ENCODE measurements at places on chromosomes 16 and 17.

DNA sequence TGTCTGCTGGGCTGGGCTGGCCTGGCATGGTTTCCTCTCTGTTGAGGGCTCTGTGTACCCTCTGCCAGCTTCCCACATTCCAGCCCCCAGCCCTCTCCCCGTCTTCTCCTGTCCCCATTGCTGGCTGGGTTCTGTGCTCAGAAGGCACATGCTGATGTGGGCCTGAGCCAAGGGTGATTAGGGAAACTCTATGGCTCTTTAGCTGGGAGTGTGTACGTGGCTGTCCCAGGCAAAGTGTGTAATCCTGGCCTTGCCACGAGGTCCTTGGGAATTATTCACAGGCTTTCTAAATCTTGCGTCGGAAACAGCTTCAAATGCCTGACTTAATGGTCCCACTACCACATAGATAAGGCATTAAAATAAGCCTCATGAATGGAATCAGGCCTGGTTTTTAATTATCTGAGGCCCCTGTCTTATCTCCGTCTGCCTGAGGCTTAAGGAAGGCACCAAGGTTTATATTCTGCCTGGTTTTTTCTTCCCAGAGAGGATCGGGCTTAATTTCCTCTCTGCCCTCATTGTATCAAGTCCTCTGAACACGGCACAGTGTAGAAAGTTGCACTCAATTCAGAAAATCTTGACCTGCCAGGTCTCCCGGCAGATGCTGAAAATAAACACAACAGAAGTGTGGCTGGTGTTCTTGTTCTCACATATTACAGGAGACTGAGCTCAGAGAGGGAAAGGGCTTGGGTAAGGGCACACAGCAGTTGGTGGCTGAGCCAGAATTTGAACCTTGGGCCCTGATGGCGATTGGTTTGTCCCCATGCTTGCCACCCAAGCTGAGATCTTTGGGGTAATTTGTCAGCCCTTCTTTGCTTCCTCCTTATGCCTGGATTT, 52.9 kb upstream of the LGALS9 start:
- DNase-seq = no peak

DNA sequence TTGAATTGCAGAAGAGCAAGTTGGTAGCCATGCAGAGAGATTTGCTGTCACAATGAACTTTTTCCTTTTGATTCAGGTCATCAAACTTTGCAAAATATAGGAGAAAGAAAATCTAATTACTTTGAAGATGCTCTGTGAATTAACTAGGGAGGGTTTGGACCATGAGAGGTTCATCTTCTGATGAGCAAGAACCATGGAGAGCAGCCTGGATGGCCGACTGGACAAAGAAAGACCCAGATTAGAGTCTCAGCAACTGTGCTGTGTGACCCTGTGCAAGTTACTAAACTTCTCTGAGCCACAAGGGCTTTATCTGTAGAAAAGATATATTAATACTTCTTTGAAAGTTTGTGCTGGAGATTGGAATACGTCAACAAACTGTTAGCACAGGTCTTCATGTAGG, 122.6 kb upstream of the ADAMTS18 start:
- DNase-seq = no peak

- no peak for DNase-seq
Observed at GRCh38 chr16:75065149-75065505, 51.5 kb downstream of the LDHD start.

DNA sequence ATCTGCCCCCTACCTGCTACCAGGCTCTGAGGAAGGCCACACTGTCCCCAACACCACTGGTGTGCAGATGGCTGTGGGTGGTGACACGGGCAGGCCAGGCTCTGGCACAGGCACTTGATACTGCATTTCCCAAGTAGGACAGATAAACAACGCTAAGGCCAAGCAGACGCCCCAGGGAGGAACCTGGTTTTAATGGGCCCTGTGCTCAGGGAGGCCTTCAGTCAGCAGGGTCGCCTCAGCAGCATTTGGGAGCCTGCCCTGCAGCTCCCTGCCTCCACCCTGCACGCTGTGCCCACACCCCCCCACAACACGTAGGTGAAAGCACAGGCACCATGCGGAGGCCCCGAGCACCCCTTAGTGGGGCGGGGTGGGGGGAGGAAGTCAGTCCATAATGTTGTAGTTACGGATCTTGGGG, 3.3 kb upstream of the FASN start:
- DNase-seq = no peak

DNA sequence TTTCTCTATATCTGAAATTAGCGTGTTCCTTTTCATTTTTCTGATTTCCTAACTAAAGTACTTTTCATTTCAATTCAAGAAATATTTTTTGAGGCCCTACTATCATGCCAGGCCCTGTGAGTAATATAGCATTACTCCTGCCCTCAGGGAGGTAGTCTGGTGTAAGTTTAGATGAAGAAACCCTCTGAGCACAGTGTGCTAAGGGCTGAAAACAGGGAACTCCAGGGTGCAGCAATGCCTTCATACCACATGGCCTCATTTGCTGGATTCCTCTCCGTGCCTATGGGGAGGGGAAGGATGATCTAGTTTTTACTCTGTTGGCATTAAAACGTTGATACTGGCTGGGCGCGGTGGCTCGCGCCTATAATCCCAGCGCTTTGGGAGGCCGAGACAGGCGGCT, 4.7 kb downstream of the COQ9 start:
- DNase-seq = no peak

DNA sequence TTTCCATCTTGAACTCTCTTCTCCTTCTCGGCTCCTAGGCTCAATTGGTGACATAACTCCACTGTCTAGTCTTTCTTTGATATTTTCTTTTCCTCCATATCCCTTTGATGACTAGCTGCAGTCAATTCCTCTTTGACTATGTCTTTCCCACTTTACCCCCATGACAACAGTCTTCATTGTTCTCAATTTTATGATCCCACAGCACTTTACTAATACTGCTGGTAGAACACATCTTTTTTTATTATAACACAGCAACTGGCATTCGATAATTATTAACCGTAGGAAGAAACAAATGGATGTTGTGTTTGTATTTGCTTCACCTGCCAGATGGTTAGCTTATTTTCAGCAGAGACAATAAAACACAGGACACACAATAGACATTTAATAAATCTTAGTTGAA, 1.3 kb downstream of the KRTAP3-3 start:
- no peak for DNase-seq

GRCh38 chr16:16096121-16096857, 127.0 kb downstream of the ABCC6 start:
- no peak for DNase-seq

- DNase-seq = no peak
Observed at GRCh38 chr16:19284207-19284606, 1.3 kb upstream of the CLEC19A start.

DNA sequence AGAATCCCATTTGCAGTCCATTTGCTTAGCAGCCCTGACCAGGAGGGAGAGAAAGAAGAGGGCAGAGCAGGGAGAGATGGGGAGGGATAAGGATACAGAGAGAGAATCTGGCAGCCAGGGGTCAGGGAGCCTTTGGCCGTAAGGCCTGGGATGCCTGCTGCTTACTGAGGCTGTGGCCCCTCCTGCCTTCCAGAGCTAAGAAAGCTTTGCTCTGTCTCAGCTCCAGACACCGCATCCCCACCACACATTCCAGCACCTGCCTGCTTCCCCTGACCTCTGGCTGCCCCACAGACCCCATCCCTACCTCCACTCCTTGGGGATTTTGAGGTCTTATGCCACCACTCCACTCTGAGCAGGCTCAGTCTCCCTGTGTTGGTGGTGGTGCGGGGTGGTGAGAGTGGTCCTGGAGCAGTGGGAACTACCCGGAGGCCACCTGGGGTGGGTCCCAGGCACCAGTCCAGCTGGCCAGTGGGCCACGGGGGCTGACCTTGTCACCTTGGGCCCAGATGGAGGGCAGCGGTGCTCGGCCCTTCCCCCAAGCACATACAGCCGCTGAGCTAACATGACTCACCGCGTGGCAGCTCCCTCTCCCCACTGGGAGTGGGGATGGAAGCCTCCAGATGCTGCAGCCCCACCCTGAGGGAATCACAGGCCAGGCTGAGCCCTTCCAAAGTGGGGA, 58.3 kb downstream of the RAI1 start:
- no peak for DNase-seq

DNA sequence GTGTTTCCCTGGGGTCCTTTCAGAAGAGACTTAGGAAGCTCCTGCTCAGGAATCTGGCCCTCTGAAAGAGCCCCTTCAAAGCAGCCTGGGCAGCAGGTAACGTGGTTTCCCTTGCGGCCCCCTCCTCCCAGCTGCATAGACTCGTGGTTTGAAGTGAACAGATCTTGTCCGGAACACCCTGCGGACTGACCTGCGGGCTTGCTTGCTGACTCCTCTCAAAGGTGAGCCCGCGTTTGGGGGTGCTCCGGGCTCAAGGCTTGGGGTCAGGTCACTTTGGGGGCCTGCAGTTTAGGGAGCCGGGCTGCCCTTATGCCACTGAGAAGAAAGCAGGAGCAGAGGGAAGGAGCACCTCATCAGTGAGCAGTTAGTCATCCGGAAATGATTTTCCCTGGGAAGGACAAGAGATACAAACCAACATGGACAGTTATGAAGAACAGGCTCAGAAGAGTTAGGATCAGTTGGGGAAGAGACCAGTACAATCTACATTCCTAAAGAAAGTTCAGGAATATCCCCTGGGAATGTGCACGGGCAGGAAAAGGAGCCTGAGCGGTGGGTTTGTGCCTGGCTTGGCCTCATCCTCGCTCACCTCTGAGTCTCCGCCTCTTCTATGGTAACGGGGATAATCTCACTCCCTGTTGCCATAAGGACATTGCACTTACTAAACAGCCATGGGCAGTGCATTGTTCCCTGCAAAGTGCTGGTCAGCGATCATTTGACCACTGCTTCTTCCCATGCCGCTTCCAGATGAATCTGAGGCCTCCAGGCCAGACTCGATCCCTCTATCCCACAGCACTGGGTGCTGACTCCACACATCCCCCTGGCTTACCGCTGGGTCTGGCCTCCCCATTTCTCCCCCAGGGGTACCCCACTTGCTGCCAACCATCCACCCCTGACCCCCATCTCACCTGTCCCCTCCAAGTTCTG, 10.0 kb downstream of the LDHD start:
- no peak for DNase-seq

- no peak for DNase-seq
Observed at GRCh38 chr16:66254751-66255150, 111.7 kb upstream of the CDH5 start.

DNA sequence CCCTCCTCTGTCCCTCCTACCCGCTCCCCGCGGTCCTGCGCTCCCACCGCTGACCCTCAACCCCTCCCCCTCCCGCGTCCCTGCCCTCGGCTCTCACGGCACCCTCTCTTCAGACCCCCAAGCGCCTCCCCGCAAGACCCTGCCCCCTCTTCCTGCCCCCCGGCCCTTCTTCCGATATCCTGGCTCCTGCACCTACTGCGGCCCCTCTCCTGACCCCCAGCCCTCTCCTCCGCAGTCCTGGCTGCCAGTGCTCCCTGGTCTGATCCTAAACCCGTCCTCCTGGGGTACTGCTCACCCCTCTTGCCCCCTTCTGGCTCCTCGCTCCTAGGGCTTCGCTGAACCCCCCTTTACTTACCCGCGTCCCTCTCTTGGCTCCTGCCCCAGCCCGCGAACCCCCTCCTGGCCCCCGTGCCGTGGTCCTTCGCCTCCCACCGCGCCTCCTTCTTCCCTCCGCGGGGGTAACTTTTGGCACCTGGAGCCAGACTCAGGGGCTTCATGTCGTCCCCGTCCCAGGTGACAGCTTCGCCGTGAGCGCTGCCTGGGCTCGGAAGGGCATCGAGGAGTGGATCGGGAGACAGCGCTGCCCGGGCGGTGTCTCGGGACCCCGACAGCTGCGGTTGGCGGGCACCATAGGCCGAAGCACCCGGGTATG, 839 bp downstream of the NKD1 start:
- no peak for DNase-seq

- no peak for DNase-seq
Observed at GRCh38 chr17:76471498-76472257, 4.3 kb downstream of the AANAT start.

DNA sequence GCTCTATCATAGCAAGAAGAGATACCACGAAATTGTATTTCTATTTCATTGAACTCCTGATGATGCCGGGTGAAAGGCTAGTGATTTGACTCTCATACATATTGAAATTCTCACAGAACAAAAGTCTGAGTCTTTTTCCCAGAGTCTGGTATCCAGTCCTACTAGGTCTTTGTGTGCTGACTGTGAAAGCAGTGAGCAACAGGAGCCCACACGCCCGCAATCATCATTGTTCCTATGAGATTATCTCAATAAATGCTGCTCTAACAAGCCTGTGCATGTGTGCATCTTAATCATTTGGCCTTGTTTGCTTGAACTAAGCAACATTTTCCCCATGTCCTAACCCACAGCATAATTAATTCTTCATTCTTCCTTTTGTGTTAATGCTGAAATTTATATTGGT, 1466.0 kb downstream of the CDH11 start:
- DNase-seq = no peak

- no peak for DNase-seq
Observed at GRCh38 chr16:53154513-53154912, 99.7 kb downstream of the CHD9 start.

DNA sequence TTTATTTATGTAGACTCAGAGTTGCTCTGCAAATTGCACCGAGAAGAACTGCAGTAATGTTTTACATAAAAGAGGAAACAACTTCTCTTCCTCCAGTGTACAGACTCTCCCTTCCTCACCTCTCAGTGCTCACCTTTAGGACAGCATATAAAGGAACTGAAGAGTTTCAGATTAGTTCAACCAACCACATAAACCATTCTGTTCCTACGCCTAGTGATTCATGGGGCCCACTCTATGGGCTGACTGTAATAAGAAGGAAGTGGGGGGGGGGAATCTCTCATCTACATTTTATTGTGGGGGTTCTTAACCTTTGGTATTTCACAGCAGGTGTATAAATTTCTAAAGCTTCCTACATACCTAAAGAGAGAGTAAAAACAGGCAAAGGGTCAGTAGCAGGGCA, 18.3 kb downstream of the ZSWIM7 start:
- DNase-seq = no peak

- DNase-seq = no peak
Observed at GRCh38 chr16:78147911-78148401, 48.5 kb downstream of the WWOX start.

DNA sequence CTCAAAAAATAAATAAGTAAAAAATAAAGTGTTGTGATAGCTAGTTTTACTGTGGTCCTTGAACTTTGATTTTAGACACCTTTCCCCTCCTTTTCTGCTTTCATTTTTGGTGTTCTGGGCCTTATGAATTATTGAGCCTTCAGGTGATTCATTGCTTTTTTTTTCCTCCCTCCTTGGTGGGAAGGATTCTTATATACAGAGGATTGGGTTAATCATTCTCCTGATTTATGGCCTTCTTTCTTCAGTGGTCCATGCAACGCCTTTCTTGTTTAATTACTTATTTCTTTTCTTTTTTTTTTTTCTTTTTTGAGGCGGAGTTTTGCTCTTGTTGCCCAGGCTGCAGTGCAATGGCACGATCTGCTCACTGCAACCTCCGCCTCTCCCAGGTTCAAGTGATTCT, 8.0 kb upstream of the MYL4 start:
- DNase-seq = no peak

DNA sequence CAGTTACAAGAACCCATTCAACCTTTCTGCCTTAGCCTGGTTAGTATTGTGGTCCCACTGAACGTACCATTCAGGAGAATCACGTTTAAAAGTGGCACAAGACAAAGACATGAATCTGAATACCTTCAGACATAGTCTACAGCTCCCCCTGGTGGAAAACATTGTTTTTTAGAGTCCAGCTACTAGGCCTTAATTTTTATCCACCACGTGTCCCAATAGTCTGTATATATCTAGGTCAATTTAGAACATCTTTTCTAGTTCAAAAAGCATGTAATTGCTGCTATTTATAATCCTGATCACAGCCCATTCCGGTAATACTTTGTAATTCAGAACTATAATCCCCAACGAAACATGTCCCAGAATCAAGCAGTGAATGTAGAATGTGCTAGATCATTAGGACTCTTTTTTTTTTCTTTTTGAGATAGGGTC, 13.7 kb upstream of the GUCY2D start:
- DNase-seq = peak; percentile 26

Data from activated naive CD8-positive, alpha-beta T cell treated with anti-CD3 and anti-CD28 coated beads, Interleukin-2, amount 50 U/mL, for 16 hours (primary cell).